Progenitor cell of endocrine pancreas (in vitro differentiated cells): ENCODE measurements at places on chromosomes 6 and 20. TPM values are rescaled to one million over a fixed set of nuclear protein-coding genes. Genes with fewer than 3 reads are reported as not detected.

TPD52L1 gene
- total RNA-seq = 33.8 and 39.6 TPM in 2 replicates

MYLK4 gene
- total RNA-seq = 0.60 and 0.80 TPM in 2 replicates

DNA sequence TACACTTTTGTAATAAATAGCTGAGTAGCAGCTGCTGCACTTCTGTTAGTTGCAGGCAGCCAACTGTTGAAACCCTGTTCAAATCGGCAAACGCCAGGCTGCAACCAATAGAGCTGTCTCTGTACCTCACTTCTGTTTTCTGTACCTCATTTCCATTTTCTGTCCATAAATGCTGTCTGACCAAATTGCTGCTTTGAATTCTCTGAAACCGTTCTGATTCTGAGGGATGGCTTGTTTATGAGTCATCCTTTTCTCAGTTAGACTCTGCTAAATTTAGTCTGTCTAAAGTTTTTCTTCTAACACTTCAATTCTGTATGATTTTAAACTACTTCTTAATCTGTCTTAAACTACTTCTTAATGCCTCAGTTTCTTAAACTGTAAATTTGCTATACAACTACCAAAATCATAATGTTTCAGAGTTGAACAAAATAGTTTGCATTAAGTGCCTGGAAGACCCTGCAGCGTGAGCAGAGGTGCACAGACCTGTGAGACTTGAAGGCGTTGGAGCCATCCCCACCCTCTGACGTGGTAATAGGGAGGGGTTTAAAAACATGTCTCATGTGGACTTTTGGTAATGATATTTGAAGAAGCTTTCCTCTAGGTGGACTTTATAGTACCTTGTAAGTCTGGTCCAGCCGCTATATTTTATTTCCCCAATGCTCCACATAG lies 9.6 kb downstream of the BTNL2 start:
- H3K4me3 ChIP-seq = no peak overlapping the region
- no peaks in the 10 kb centered on the region for H3K36me3 ChIP-seq
- H3K27me3 ChIP-seq = peaks cover 15% of the 10 kb centered on the region
- DNase-seq = no peak
- H3K27ac ChIP-seq = no peak overlapping the region

GRCh38 chr20:53296451-53297153 lies 297.0 kb downstream of the ZNF217 start:
- no peak for DNase-seq
- no peak overlapping the region for H3K4me3 ChIP-seq
- no peaks in the 10 kb centered on the region for H3K36me3 ChIP-seq
- H3K27me3 ChIP-seq = peaks cover 3% of the 10 kb centered on the region
- no peak overlapping the region for H3K27ac ChIP-seq
- H3K4me1 ChIP-seq = peaks cover 9% of the 10 kb centered on the region

DNA sequence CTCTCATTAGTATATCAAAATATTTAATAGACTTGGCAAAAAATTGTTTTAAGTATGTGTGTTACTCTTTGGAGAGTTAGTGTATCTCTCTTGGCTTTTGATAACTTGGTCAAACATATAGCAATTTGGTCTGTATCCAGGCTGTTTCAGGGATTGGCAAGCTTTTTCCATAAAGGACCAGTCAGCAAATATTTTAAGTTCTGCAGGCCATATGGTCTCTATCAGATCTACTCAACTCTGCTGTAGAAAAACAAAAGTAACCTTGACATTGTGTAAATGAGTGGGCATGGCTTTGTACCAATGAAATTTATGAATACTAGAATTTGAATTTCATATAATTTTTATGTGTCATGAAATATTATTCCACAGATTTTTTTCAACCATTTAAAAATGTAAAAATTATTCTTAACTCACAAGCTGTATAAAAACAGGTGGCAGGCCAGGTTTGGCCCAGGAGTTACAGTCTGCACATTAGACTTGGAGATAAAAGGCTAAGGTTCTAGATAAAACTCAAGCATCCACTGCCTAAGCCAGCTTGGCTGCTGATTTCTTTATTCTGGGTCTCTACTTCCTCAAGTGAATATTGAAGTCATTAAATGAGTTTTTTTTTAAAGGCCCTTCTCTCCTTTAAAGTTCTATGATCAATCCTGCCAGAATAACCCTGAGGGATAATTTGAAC lies 13.7 kb downstream of the GSTA4 start:
- H3K36me3 ChIP-seq = peaks cover 26% of the 10 kb centered on the region
- no peak for DNase-seq
- H3K4me3 ChIP-seq = no peak overlapping the region
- H3K4me1 ChIP-seq = peaks cover 17% of the 10 kb centered on the region
- no peaks in the 10 kb centered on the region for H3K27me3 ChIP-seq

DNA sequence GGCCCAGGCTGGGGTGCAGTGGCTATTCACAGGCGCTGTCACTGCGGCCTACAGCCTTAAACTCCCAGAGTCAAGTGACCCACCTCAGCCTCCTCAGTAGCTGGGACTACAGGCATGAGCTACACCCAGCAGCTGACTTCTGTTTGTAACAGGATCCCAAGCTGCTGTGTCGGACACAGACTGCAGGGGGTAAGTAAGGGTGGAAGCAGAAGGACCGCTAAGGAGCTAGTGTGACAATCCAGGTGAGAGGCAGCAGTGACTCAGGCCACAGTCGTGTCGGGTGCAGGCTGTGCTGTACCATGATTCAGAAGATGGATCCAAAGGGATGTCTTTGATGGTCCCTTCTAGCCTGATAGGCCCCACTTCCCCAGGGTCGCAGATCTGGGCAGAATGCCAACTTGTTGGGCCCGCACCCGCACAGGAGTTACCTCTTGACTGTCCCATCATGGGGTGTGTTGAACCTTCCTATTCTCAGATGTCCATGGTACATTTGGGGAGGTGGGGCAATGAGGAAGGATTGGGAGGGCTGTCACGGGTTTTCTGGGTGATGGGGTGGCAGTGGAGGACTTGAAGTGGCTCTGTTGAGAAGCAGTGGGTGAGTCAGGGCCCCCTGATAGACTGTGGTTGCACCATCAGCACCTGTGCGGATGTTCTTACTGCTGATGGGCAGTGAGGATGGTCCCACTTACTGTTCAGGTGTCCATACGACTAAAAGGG lies 25.3 kb downstream of the AAR2 start:
- DNase-seq = no peak
- H3K36me3 ChIP-seq = no peaks in the 10 kb centered on the region
- H3K4me1 ChIP-seq = no peaks in the 10 kb centered on the region

- no peak for DNase-seq
- H3K4me3 ChIP-seq = peak overlapping the region; percentile 7
- peaks cover 1% of the 10 kb centered on the region for H3K36me3 ChIP-seq
- H3K27me3 ChIP-seq = peaks cover 5% of the 10 kb centered on the region
- peaks cover 17% of the 10 kb centered on the region for H3K4me1 ChIP-seq
Measured at GRCh38 chr6:170134471-170135440, 156.1 kb downstream of the DLL1 start.
